NCI-H1417 (cell line): ENCODE measurements at places on chromosomes 2 and 18.

DNA sequence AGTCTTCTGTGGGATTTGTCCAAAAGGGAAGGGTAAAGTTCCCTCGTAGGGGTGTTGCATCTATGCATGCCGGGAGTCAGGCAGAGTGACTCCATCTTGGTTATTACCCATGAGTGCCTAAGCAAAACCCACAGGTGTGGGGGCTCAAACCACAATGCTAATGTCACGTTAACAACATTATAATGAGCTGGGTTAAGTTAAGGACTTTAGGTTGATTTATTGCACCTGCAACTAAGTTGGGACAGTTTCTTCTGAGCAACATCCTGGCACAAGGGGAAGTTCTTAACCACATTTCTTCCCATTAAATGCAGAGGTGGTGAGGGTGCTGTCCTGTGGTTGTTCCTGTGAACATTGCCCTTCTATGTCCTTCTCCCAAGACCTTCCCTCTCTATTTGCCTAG is 1596.8 kb upstream of the SLC39A10 start:
- DNase-seq = no peak

GRCh38 chr18:3495691-3496430 is 45.9 kb downstream of the TGIF1 start:
- DNase-seq = no peak

DNA sequence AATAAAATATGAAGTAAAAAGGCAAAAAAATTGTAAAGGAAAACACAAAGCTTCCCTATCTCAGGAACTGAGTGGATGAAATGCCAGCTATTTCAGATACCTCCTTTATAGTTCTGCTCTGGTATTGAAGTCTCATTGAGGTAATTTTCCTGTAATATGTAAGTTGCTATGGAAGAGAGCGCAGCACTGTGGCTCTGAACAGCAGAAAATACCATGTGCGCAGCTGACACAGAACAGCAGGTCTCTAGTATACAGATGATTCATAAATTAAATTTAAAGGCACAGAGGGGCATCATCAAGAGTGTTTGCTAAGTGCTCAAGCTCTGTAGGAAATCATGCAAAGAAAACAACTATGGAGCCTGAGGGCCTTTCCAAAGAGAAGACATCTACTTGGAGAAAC is 315.3 kb upstream of the CDH7 start:
- peak; percentile 18 for DNase-seq

DNA sequence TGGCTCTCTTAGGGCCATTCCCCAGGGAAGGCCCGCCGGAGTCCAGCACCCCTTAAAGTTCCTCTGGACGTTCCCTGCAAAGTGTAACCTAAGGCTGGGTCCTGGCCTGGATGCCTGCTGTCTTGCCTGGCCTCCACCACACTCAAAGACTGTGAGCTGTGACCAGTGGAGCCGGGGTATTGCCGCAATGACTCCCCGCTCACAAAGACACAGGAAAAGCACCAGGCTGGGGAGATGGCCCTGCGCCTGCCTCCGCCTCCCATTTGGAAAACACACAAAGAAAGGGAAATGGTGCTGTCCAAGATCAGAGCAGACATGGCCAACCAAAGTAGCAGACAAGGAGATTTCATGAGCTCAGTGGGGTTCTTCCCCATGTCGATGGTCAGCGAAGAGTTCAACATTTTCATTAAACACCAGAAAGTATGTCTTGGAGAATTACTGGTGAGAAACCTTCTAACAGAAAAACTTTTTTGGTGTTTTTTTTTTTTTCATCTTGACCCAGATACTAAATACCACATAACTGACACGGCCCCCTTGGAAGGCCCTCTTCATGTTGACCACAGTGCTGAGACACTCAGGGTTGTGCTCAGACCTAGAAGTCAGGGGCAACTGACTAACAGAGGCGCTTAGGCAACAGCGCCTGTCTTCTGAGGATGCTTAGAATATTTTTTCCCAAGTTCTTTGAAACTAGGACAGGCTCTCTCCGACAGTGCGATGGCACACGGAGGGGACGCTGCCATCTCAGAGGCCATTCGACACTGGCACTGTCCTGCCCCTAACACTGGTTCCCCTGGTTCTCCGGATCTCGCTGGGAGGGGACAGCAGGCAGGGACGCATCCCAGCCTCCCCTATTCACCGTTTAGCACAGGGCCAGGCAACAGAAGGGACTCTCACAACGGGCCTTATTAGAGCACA is 226.4 kb upstream of the ID2 start:
- no peak for DNase-seq

DNA sequence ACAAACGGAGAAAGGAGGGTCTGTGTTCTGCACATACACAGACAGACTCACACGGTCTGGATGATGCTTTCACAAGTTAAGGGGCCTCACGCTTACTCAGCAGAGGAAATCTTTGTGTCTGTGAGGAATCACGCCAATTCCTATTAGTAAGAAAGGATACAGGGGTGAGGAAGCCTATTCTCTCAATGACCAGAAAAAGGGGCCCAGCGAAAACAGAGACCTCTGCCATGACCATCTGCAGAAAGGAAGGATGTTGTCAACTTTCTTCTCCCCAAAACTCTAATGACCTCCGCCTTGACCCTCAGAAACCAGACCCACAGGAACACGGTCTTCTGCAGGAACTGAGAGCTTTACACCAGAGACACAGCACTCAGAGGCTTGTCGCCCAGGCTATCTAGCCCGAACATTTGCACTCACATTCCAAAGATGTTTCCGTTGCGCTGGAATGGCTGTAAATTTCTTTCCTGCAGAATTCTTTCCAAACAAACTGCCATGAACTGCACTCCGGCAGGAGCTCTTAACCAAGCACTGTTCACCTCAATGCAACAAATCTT is 186.3 kb downstream of the TCF4 start:
- DNase-seq = no peak

DNA sequence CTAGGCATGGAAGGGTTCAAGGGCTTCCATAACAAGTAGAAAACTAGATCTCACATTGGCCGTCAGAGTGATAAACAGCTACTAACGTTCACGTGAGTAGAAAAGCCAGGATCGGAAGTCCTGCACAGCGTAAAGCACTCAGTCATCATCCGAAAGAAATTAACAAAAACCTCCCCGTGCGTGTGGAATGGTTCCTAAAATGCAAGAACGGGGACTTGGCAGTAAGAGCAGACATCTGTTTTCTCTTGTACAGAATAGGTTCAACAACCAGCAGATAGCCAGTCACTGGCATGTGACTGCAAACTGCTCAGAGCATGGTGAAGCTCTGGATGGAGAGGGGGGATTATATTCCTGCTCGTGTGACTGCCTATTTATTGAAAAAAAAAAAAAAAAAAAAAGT is 106.9 kb upstream of the ITGB6 start:
- DNase-seq = no peak
